ENCODE measurements at places on chromosomes 7 and 10. TPM values are rescaled to one million over a fixed set of nuclear protein-coding genes. Genes with fewer than 3 reads are reported as not detected.
A peak's percentile ranks its signal among the peaks of the same experiment; 100 is the strongest.

DNA sequence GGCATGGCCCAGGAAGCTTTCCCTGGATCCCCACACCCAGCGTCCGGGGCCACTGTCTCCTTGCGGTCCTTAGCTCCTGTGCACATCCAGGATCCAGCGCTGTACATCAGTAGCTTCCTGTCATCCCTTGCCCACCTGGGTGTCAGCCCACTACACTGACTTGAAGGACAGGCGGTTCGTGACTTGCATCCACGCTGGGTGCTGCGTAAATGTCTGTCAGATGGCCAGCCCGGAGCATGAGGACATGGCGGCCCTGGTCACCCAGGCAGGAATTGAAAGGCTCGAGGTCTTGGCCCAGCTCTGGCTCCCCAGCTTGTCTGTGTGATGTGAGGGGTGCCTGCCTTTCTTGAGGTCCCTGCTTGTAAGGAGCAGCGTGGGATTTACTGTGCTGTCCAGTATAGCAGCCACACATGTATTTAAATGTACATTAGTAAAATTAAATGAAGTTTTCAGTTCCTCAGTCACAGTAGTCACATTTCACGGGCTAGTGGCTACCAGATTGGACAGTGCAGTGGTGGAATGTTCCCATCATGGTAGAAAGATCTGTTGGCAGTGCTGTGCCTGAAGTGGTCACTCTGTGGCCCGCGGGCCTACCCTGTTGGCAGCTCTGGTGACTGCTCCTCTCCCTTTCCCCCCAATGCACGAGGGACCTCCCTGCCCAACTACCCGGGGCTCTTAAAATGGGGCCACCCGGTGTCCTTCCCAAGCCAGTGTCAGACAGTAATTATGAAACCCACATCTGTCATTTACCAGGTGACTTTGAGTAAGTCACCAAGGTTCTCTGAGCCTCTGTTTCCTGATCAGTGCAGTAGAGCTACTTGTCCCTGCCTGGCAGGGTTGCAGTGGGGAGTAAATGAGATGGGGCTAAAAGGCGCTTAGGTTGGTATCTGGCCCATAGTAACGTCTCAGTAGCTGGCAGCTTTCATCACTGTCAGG, 97.8 kb upstream of the PPIF start:
- H3K4me1 ChIP-seq, result peaks cover 68% of the 10 kb centered on the region
- H3K4me3 ChIP-seq, result peak overlapping the region; percentile 31
- peak overlapping the region; percentile 89 for H3K27ac ChIP-seq

- H3K27me3 ChIP-seq, result no peaks in the 10 kb centered on the region
- no peak overlapping the region for H3K4me3 ChIP-seq
- no peaks in the 10 kb centered on the region for H3K4me1 ChIP-seq
- DNase-seq, result no peak
- H3K36me3 ChIP-seq, result peaks cover 39% of the 10 kb centered on the region
- H3K27ac ChIP-seq, result no peak overlapping the region
Measured at GRCh38 chr10:129740532-129741279, 223.4 kb downstream of the EBF3 start.

GRCh38 chr10:48271047-48271730, 3.3 kb downstream of the FRMPD2 start:
- no peak for DNase-seq
- no peak overlapping the region for H3K27ac ChIP-seq
- peaks cover 4% of the 10 kb centered on the region for H3K27me3 ChIP-seq
- H3K4me1 ChIP-seq, result no peaks in the 10 kb centered on the region
- no peak overlapping the region for H3K4me3 ChIP-seq

Gene NUPR2
- not detected for total RNA-seq

GRCh38 chr10:101487399-101487798, 100.7 kb downstream of the POLL start:
- H3K27me3 ChIP-seq, result no peaks in the 10 kb centered on the region
- no peak overlapping the region for H3K4me3 ChIP-seq
- no peak overlapping the region for H3K27ac ChIP-seq
- DNase-seq, result no peak
- H3K36me3 ChIP-seq, result peaks cover 5% of the 10 kb centered on the region
- H3K4me1 ChIP-seq, result peaks cover 2% of the 10 kb centered on the region

DNA sequence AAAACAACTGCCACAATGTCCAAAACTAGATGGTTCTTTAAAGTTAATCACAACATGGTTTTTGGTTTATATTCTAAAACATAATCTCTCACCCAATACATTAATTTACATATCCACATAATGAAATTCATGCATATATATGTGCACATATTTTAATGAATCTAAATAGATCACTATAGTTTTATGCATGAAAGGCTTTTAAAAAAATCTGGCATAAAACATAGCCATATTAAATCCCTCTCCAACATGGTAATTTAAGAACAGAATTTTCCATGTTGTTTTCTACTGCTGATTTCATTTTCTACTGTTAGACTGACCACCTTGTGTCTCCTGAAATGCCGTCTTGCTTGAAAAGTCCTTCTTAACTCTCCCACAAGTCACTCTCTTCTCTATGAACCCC, 196.1 kb upstream of the AOAH start:
- peaks cover 32% of the 10 kb centered on the region for H3K36me3 ChIP-seq
- DNase-seq, result no peak
- no peak overlapping the region for H3K4me3 ChIP-seq

Gene PRKAR2B
- total RNA-seq, result 1.3 TPM

Gene ZNF736
- 27.2 TPM for total RNA-seq

Gene PRTFDC1
- total RNA-seq, result 2.7 TPM

GRCh38 chr10:33459602-33460001, 125.1 kb upstream of the NRP1 start:
- no peaks in the 10 kb centered on the region for H3K4me1 ChIP-seq
- no peaks in the 10 kb centered on the region for H3K36me3 ChIP-seq
- no peak overlapping the region for H3K27ac ChIP-seq
- no peak for DNase-seq
- no peak overlapping the region for H3K4me3 ChIP-seq

Gene OR13A1
- not detected for total RNA-seq

- H3K27me3 ChIP-seq, result no peaks in the 10 kb centered on the region
- no peak overlapping the region for H3K4me3 ChIP-seq
- H3K27ac ChIP-seq, result no peak overlapping the region
- peaks cover 48% of the 10 kb centered on the region for H3K4me1 ChIP-seq
Measured at GRCh38 chr10:7475939-7476338, 65.1 kb upstream of the SFMBT2 start.

DNA sequence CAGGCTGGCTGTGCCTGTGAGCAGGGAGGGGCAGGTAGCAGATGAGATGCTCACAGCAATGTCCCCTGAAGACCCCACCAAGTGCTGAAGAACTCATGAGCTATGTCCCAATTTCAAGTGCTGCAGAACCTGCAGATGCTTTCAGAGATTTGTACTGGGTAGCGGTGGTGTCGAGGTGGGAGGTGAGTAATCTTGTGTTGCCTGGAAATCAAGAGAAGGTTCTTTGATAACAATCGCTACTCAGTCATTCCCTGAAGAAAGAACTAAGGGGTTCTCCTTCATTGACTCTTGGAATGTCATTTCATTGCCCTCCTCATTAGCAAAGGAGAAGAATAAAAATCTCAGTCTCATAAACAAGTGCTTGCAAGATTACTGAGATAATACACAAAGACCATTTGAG, 246.4 kb downstream of the EMX2 start:
- DNase-seq, result no peak
- no peaks in the 10 kb centered on the region for H3K4me1 ChIP-seq
- peaks cover 1% of the 10 kb centered on the region for H3K27me3 ChIP-seq
- H3K27ac ChIP-seq, result no peak overlapping the region
- H3K36me3 ChIP-seq, result no peaks in the 10 kb centered on the region

Gene AGMO
- total RNA-seq, result not detected

DNA sequence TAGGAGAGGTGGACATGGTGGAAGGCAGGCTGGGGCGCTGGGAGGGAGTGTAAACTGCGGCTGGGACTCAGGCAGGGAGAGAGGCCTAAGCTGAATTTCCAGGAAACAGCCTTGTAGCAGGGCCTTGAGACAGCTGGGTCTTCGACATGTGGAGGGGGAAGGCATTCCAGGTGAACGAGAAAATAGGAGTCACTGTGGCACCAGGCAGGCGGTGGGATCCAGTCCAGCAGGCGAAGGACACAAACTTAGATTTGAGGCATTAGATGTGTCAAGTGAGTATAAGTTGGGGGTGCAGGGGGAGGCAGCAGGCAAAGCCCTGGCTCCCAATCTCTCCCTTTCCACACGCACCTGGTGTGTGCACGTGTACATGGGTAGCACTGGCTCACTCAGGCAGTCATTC, 105.3 kb downstream of the PTPN20 start:
- H3K36me3 ChIP-seq, result no peaks in the 10 kb centered on the region
- H3K4me3 ChIP-seq, result no peak overlapping the region
- no peaks in the 10 kb centered on the region for H3K4me1 ChIP-seq

- DNase-seq, result no peak
- H3K36me3 ChIP-seq, result no peaks in the 10 kb centered on the region
- H3K27me3 ChIP-seq, result no peaks in the 10 kb centered on the region
- no peak overlapping the region for H3K27ac ChIP-seq
Measured at GRCh38 chr10:128929131-128929530, 537.9 kb upstream of the MGMT start.

Gene CFAP70
- 0.51 TPM for total RNA-seq

Gene EPHB6
- 5.5 TPM for total RNA-seq

DNA sequence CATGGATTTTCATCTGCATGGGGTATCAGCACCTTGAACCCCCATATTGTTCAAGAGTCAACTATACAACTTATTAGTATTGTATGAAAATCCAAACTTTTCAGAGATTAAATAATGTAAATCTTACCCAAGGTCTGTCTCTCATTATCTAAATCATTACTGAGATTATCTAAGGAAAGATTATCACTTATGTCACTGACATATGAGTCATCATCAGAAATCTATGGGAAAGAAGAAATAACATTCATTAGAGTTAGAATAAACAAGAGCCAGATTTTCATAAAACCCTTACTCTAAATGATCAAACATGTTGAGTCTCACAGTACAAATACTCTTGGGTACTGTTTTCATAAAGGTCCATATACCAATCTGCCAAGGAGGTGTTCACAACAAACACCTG, 83.3 kb upstream of the GSDME start:
- no peak for DNase-seq
- H3K27me3 ChIP-seq, result no peaks in the 10 kb centered on the region
- H3K36me3 ChIP-seq, result peaks cover 32% of the 10 kb centered on the region
- no peak overlapping the region for H3K4me3 ChIP-seq
- H3K4me1 ChIP-seq, result peaks cover 19% of the 10 kb centered on the region
- H3K27ac ChIP-seq, result no peak overlapping the region

- H3K4me1 ChIP-seq, result peaks cover 85% of the 10 kb centered on the region
- H3K27ac ChIP-seq, result peak overlapping the region; percentile 88
- no peak overlapping the region for H3K4me3 ChIP-seq
- no peak for DNase-seq
Measured at GRCh38 chr10:71761541-71762113, 11.7 kb downstream of the VSIR start.

Gene BLVRA
- total RNA-seq, result 30.9 TPM

Gene NOBOX
- not detected for total RNA-seq

DNA sequence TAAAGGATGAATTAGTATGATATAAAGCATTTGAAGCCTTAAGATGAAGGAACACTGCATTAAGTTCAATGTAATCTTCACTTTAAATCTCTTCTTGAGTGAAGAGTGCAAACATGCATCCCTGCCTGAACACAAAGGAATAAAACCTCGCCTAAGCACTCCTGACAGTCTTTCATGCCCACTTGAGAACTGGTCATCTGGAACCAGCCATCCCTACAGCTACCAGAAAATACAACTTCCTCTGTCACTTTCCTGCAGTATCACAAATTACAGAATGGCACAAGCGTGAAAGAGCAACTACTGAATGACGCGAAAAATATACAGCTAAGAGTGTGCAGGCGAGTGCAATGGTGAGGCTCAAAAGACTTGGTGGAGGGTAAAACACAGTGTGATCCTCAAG, 1079.9 kb downstream of the CNTNAP2 start:
- no peaks in the 10 kb centered on the region for H3K4me1 ChIP-seq
- no peak overlapping the region for H3K4me3 ChIP-seq
- no peak overlapping the region for H3K27ac ChIP-seq
- no peaks in the 10 kb centered on the region for H3K27me3 ChIP-seq
- DNase-seq, result no peak
- H3K36me3 ChIP-seq, result no peaks in the 10 kb centered on the region

DNA sequence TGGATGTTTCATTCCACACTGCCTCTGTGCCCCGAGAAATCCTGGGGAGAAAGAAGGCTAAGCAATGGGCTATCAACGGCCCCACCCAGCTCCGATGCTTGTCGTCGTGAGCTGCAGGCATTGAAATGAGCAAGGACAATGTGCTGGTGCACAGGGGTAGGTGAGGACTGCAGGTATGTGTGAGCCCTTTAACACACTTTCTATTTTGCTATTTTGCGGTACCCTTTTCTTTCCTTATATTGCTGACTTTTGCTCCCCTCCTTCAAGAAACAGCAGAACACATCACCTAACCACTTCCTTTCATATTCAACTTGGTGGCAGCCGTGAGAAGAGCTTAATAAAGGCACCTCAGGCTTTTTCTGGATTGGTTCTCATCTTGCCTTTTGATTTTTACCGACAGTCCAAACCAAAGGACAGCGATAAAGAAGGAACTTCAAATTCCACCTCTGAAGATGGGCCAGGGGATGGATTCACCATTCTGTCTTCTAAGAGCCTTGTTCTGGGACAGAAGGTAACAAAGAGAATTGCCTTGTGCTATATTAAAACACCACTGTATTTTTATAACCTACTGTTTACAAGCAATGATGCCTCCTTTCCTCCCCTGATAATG, 39.2 kb downstream of the AIFM2 start:
- no peaks in the 10 kb centered on the region for H3K27me3 ChIP-seq
- peak overlapping the region; percentile 85 for H3K4me3 ChIP-seq
- DNase-seq, result peak; percentile 39
- H3K4me1 ChIP-seq, result peaks cover 44% of the 10 kb centered on the region

Gene ZPBP
- total RNA-seq, result 0.36 TPM

Gene ACSM6
- not detected for total RNA-seq

DNA sequence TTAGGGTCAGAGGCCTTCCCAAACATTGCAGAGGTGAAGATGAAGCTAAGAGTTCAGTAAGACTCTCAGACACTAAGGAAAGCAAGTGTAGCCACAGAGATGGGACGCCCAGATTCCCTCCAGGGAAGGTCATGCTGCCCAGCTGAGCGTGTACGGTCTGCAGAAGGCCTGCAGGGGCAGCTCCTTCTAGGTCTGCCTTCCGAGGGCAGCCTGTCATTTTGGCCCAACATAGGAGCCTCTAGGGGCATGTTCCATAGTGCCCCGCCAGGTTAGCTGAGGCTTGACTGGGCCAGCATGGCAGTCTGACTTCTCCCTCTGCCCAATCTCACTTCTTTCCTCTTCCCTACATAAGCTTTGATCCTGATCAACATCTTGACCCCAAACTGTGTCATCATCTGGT, 130.7 kb downstream of the PIP4K2A start:
- no peak overlapping the region for H3K4me3 ChIP-seq
- H3K27ac ChIP-seq, result peak overlapping the region; percentile 34
- peaks cover 36% of the 10 kb centered on the region for H3K4me1 ChIP-seq
- H3K36me3 ChIP-seq, result peaks cover 54% of the 10 kb centered on the region
- H3K27me3 ChIP-seq, result no peaks in the 10 kb centered on the region
- no peak for DNase-seq

Gene EXOC4
- 54.1 TPM for total RNA-seq

Measured in activated CD8-positive, alpha-beta T cell treated with anti-CD3 and anti-CD28 coated beads for 36 hours (primary cell).